Stimulated activated CD8-positive, alpha-beta memory T cell treated with anti-CD3 and anti-CD28 coated beads, Interleukin-12 subunit alpha, Interleukin-12 subunit beta, amount 100 ng/mL, for 4 hours (primary cell): ENCODE measurements at places on chromosomes 3 and 15.

DNA sequence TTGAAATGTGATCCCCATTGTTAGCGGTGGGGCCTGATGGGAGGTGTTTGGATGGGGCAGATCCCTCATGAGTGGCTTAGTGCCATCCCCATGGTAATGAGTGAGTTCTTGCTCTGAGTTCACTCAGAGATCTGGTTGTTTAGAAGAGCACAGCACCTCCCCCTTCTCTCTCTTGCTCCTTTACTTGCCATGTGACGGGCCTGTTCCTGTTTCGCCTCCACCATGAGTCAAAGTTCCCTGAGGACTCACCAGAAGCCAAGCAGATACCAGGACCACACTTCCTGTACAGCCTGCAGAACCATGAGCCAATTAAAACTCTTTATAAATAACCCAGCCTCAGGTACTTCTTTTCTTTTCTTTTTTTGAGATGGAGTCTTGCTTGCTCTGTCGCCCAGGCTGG lies 46.6 kb downstream of the ANP32A start:
- no peak for DNase-seq

- DNase-seq = no peak
Measured at GRCh38 chr15:57667171-57667849, 39.2 kb upstream of the POLR2M start.

DNA sequence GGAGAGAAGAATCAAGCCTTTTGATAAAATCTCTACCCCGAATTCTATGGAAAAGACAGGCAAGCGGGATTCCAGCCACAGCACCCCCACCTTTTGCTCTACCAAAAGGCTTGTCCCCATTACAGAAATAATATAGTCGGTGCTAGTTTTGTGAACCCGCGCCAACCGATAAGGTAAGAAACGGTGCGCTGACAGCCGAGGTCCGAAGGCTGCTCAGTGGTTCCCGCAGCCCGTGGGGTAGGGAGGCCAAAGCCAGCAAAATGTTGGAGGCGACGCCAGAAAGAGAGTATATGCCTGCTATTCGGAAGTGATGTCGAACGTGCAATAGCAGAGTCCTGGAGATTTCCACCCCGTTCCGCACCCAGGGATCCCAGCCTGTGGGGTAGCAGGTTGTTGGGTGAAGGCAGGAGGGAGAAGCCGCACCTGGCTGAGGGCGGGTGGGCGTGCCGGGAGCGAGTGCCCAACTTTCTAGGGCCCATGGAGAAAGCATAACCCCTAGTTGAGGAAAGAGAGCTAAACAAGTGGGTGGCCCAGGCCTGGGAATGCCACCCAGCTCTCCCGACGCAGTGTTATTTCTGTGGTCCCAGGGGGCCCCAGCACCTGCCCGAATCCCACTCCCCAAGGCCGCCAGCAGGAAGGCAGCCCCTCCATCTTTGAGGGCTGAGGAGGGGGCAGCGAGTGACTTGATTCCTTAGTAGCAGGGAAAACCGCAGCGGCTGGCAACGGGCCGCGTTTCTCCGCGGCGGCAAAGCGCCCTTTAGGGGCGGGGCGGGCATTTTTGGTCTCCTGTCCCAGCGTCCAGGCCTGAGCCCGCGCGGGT lies 7.9 kb upstream of the SOX2 start:
- no peak for DNase-seq

DNA sequence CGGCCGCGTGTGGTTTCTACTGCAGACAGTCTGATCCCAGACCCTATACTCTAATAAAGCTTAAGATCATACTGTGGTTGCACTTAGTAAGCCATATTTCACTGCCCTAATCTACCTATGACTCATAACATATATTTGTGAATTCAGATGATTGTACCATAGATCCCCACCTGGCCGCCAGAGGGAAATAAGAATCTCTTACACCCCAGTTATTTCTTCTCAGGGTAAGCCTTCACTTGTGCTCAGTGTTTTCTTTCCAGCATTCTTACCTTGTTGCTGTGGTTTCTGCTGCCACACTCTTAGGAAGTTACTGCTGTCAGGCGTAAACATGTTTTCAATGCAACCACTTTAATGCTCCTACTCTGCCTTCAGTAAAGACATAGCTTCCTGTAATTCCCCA lies 105.9 kb downstream of the B3GALNT1 start:
- no peak for DNase-seq
